ENCODE measurements at places on chromosomes 2 and 18.

GRCh38 chr2:101430156-101430555 is 42.9 kb upstream of the CREG2 start:
- no peak for DNase-seq

DNA sequence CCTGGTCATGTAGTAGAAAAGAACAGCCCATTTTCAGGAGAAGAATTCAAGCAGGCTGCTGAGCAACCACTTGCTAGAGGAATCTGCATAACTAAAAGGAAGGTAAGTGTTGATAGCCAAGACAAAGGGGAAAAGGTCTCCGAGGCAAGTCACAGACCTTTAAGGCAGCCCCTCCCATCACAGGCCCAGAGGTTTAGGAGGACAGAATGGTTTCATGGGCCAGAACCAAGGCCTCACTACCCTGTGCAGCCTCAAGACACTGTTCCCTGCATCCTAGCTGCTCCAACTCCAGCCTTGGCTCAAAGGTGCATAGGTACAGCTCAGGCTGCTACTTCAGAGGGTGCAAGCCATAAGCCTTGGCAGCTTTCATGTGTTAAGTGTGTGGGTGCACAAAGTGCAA is 238.6 kb upstream of the CYP26B1 start:
- no peak for DNase-seq

DNA sequence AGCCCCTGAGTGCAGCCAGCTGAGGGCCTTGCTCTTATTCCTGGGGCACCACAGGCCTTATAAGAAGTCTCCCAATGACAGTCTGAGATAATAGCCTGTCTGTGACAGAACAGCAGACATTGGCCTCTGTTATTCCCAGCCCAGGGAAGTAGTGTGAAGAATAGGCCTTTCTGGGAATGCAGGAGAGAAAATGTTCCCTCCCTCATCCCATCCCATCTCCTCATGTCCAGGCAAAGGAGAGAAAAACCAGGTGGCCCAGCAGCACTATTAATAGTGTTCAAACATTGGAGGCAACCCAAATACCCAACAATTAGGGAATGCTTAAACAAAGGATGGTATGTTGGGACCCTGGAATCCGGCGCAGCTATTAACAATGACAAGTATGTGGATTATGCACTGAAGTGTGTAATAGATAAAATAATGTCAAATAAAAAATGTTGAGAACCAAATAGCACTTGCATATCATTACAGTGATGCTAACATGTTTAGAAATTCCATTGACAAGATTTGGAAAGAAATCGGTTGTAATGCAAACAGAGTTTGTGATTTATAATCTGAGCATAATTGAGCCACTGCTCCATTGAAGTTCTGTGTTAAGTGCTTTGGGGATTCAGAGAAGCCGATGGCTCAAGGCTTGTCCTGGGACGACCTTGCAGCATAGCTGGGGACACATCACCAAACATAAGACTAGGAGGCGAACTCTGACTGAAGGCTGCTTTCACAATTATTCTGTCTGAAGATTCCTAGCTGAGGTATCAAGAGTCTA is 69.3 kb downstream of the LBH start:
- DNase-seq, result no peak

GRCh38 chr2:239236043-239236807 is 164.6 kb downstream of the HDAC4 start:
- DNase-seq, result no peak

DNA sequence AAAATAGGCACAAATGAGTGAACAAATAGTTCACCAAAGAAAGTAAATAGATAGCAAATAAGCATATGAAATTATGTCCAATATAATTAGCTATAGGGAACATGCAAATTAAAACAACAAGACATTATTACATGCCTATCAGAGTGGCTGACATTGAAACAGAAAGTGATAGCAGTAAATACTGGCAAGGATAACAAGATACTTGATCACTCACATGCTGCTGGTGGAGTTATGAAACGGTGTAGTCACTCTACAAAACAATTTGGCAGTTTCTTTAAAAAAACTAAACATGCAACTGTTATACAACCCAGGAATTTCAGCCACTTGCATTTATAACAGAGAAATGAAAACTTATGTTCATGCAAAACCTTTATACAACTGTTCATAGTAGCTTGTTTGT is 439.2 kb upstream of the ACVR2A start:
- DNase-seq, result no peak

DNA sequence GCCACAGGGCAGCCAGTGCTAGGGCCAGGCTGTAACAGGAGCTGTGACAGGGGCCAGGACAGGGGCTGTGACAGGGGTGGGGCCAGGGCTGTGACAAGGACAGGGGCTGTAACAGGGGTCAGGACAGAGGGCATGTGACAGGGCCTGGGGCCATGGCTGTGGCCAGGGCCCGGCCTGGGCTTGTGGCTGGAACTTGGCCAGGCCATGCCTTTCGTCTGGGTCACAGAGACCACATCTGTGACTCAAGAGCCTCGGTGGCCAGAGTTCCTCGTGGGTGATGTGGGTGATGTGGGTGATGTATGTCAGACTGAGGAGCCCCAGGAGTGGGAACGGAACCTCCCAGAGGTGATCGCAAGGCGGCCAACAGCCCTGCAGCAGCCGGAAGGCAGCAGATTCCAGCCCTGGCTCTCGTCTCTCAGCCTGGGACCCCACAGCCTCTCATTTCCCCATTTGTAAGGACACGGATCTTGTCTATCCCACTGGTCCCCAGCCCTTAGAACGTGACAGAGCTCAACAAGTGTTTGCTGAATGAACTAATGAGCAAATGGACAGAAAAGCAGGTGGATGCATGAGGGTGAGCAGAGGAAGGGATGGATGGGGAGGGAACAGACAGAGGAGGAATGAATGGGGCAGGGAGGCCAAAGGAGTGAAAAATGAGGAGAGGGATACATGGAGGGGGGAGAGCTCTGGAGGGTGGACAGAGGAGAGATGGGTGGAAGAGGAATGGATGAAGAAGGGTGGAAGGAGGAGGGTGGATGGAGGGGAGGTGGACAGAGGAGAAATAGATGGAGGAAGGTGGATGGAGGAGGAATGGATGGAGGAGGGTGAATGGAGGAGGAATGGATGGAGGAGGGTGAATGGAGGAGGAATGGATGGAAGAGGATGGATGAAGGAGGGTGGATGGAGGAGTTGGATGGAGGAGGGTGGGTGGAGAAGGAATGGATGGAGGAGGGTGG is 17.3 kb downstream of the ESPNL start:
- DNase-seq, result no peak

- no peak for DNase-seq
Measured at GRCh38 chr2:23009545-23010149, 375.3 kb upstream of the KLHL29 start.

DNA sequence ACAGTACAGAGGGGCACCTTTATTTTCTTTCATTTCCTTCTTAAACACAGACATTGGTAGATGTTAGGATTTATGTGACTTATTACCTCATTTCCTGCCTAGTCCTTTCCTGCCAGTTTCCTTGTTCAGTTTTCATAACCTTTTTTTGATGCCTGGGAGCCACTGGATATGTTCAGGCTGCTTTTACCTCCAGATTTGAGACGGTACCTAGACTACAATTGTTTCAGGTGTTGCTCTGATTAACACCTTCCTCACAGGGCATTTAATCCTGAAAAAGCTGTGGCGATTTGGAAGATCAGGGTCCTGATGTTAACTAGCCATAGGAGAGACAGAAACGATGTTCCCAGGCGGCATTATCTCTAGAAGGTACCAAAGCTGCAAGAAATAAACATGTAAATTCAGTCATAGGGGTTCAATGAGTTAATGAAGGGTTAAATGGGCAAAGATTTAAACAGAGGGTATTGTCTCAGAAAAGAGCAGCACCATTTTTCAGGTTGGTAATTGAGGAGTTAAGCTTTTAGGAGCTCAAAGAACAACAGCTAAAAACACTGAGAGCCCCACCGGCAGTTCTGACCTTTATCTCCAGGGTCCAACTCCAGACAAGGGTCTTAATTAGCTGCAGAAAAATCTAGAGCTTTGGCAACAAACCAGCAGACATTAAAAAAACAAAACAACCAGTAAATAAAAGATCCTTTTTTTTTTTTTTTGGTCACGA is 93.3 kb downstream of the HRH4 start:
- DNase-seq, result no peak

DNA sequence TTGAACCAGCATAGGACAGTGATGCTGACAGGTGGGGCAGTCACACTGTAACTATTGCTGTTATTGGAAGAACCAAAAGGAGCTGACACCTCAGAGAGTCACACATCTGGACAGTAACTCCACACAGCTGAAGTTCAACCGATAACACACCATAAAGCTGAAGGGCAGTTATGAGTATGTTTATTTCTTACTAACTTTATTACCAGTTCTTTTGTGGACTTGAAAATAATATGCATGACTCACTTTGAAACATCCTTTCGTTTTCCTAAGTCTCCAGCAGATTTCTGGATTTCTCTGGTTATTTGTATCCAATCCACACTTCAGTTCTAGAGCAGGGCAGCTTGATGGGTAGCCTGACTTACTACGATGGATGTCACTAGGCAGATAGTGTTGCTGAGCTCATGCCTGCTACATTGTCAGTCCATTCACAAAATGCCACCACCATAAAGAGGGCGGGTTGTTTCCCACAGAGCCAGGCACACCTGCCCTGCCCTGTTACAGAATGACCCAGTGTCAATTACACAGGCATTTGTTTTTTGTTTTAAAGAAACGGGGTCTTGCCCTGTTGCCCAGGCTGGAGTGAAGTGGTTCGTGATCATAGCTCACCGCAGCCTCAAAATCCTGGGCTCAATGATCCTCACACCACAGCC is 8.4 kb upstream of the AGBL5 start:
- DNase-seq, result no peak

- DNase-seq, result no peak
Measured at GRCh38 chr2:213696442-213696841, 412.2 kb downstream of the SPAG16 start.

- no peak for DNase-seq
Measured at GRCh38 chr18:35284841-35285240, 5.2 kb downstream of the ZSCAN30 start.

DNA sequence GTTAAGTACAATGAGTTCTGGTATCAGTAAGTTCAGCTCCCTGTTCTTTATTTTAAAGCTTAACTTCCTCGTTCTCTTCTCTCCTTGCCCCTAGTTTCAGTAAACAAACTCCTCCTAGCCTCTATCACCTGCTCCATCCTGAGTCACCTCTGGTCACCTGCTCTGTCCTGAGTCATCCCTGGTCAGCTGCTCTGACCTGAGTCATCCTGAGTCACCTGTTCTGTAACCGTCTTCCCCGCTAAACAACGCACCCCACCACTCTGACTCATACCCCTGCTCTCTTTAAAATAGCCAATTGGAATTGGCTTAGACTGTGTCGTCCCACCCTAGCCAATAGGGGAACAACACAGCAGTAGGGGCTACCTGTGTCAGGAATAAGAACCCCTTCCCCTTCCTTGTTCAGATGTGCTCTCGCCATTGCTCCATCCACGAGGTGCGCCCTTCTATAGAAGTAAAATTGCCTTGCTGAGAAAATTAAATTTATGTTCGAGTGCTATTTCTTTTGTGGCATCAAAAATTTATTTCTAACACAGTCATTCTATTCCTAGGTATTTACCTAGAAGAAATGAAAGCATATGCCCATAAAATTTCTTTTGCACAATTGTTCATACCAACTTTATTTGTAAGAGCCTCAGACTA is 24.9 kb upstream of the RMND5A start:
- peak; percentile 33 for DNase-seq

- DNase-seq, result no peak
Measured at GRCh38 chr2:182077023-182077422, 91.4 kb downstream of the PPP1R1C start.

- DNase-seq, result no peak
Measured at GRCh38 chr2:43105586-43106558, 120.5 kb downstream of the ZFP36L2 start.

- DNase-seq, result no peak
Measured at GRCh38 chr2:210956101-210956500, 399.7 kb downstream of the CPS1 start.

DNA sequence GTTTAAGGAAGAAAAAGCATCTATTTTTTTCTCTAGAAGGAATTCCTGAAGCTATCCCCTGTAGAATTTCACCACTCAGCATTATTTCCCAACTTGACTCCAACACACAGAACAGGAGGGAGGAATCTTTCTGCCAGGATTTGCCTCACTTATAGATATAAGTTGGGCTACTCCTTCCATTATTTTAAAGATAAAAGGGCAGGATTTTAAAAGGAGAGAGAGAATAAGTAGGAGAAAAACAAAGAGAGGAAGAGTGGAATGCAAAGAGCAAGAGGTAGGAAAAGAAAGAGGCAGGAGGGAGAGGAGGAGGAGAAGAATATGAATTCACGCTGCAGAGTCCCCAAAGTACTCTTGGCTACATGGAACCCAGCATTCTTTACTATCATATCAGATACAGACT is 182.5 kb downstream of the TCF4 start:
- DNase-seq, result no peak

DNA sequence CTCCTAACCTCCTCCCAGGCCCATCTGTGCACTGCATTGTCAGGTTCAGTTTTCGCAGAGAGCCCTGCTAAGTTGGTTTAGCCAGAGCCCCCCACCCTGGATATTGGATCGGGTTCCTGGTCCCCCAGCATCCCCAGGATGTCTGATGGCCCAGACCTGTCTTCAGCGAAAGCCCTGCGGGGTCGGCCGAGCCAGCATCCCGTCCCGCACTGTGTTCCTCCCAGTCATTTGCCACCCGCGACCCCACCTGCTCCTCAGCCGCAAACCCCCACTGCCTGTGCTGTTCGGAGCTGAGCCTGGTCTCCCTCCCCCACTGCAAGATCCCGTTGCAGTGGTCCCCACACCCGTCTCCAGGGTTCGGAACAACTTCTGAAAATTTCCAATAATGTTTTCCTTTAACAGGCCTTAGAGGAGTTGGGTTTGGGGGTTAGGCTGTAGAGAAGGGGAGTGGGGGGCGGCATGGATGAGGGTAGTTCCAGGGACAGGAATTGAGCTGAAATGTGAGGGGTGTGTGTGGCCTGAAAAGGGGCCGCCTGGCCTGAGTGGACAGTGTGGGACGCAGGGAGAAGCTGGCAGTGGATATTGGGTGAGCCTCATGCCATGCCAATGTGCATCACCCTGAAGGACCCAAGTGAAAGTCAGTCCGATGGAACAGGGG is 1.6 kb upstream of the COPS9 start:
- DNase-seq, result no peak

GRCh38 chr2:215736653-215737290 is 276.6 kb downstream of the MREG start:
- DNase-seq, result no peak

GRCh38 chr2:205783872-205784499 is 101.7 kb downstream of the NRP2 start:
- no peak for DNase-seq

GRCh38 chr2:58039170-58039611 is 7.4 kb upstream of the VRK2 start:
- no peak for DNase-seq

- peak; percentile 51 for DNase-seq
Measured at GRCh38 chr2:98346311-98347236, at the start of gene CNGA3. Gene CNGA3 (plus strand): TSS chr2:98346456. CDS start chr2:98369976, 23,520 bp downstream.

GRCh38 chr2:41160439-41160838 is 708.5 kb upstream of the SLC8A1 start:
- no peak for DNase-seq

GRCh38 chr2:232376260-232376659 is 2.3 kb upstream of the ALPP start:
- no peak for DNase-seq

Data from activated CD4-positive, alpha-beta T cell treated with anti-CD3 and anti-CD28 coated beads for 36 hours (primary cell).